ENCODE measurements at places on chromosomes 11 and 22.

DNA sequence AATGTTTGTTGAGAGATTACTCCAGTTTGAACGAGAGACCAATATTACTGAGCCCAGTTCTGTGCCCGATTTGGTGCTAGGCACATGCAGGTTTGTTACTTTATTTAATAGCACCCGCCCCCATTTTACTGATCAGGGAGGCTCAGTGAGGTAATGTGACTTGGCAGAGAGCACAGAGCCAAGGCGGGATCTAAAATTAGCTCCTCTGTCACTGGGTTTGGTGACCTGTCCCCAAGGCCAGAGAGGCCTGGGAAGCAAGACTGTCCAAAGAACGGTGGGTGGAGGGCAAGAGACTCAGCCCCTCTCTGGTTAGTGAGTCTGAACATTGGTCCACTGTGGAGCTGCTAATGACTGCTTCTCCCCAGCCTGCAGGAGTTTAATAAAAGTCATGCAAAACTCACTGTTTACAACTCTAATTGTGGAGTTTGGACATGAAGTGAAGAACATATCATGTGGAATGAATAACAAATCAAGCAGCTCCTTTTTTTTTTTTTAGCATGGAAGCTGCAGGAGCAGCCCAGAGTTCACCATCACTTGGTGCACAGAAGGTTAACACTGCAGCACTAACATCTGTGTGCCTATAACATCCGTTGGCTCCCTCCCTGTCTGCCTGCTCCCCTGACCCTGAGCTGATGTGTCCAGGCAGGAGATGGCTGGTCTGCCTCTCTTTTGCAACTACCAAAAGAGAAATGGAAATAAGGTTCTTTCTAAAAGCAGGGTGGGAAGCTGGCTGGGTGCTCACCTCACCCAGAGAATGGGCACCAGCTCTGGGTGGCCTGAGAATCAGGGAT is 39.0 kb downstream of the CSNK2A3 start:
- no peak for DNase-seq

DNA sequence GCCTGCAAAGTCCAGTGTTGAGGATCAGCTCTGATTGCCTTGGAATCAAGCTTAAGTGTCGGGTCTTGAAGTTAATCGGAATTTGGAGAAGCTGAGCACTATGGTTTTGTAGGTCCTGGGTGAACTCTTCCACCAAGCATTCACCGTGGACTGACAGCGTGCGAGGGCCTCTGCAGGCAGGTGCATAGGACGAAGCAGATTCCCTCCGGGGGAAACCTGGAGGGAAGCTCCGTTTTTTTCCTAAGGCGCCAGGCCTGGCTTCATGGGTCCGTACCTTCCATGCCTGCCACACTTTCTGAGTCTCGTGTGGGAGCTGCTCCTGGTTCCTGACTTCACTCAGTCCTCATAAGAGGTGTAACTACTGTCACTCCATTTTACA is 170.1 kb downstream of the CRYBB2 start:
- no peak for DNase-seq

GRCh38 chr22:28514321-28514821 is 165.3 kb downstream of the TTC28 start:
- no peak for DNase-seq

- no peak for DNase-seq
These were observed 78.8 kb downstream of the FEZ1 start for GRCh38 chr11:125416981-125417935.

GRCh38 chr11:69337211-69337721 is 43.3 kb downstream of the MYEOV start:
- peak; percentile 17 for DNase-seq

- no peak for DNase-seq
These were observed 91.3 kb downstream of the ARL14EP start for GRCh38 chr11:30414244-30414643.

DNA sequence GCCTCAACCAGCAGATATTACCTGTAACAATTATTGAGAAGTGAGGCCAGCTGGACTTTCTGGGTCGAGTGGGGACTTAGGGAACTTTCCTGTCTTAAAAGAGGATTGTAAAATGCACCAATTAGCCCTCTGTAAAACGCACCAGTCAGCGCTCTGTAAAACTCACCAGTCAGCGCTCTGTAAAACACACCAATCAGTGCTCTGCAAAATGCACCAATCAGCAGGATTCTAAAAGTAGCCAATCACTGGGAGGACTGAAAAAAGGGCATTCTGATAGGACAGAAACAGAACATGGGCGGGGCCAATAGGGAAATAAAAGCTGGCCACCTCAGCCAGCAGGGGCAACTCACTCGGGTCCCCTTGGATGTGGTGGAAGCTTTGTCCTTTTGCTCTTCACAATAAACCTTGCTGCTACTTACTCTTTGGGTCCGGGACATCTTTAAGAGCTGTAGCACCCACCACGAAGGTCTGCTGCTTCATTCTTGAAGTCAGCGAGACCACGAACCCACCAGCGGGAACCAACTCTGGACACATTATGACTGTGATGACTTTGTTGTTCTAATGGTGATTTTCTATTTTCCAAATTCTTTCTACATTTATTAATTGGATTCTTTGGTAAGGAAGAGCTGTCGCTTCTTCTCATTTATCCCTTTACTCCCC is 40.2 kb upstream of the FGF3 start:
- no peak for DNase-seq

DNA sequence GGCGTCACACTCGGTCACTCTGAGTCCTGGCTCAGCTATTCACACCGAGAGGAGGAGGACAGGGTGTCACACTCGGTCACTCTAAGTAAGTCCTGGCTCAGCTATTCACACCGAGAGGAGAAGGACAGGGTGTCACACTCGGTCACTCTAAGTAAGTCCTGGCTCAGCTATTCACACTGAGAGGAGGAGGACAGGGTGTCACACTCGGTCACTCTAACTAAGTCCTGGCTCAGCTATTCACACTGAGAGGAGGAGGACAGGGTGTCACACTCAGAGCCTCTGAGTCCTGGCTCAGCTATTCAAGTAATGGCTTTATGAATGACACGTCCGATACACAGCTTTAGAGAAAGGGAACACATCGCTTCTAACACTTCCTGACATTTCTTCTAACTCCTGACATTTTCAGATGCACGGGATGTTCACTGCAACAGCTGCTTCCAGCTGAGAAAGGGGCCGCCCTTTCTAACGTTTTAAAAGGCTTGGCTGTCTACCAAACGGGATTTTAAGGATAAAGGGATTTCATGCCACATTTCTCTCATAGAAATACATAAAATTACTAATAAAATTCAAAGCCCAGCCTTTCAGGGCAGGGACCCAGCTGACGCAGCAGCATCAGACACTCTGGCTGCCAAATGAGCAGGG is 28.1 kb downstream of the DRD4 start:
- DNase-seq = peak; percentile 16

GRCh38 chr11:119538753-119539152 is 115.8 kb upstream of the THY1 start:
- DNase-seq = peak; percentile 9

DNA sequence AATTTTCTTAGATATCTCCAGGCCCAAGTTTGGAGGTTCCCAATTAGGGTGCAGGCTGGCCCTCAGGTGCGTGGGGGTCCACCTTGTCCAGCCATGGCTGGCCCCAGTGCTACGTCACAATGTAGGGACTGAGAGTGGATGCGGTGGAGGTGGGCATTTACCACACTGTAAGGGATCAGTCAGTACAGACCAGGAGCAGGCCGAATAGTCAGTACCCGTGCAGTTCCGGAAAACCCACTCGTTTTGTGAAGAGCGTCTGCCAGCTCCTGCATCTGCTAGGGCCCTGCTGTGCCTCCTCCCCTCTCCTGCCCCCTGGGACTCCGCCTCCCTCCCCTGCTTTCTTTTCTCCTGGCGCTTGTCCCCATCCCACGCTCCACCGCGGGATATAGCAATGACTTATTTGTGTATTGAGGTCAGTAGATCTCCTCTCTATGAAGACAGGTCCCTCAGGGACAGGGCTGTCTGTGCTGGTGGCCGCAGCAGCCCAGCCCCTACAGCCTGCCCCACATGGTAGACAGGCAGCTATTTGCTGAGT is 50.4 kb upstream of the SEPTIN5 start:
- DNase-seq = no peak

GRCh38 chr22:41223535-41223934 is 17.2 kb downstream of the CHADL start:
- no peak for DNase-seq

DNA sequence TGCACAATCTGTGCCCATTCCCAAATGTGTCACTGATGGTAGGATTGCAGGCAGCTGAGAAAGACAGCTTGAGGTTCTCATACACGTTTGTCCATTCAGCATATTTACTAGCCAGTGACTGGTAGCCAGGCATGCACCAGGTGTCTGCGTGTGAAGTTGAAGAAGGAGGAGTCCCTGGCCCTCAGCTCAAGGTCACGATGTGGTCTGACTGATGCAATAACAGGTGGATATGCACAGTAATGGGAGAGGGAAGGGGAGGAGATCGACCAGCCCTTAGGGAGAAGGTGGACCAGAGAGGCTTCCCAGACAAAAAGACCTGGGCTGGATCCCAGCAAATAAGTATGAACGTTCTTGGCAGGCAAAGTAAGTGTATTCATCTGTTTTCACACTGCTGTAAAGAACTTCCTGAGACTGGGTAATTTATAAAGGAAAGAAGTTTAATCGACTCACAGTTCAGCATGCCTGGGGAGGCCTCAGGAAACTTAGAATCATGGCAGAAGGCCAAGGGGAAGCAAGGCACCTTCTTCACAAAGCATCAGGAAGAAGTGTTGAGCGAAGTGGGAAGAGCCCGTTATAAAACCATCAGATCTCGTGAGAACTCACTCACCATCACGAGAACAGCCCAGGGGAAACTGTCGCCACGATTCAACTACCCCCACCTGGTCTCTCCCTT is 96.0 kb downstream of the MN1 start:
- no peak for DNase-seq

DNA sequence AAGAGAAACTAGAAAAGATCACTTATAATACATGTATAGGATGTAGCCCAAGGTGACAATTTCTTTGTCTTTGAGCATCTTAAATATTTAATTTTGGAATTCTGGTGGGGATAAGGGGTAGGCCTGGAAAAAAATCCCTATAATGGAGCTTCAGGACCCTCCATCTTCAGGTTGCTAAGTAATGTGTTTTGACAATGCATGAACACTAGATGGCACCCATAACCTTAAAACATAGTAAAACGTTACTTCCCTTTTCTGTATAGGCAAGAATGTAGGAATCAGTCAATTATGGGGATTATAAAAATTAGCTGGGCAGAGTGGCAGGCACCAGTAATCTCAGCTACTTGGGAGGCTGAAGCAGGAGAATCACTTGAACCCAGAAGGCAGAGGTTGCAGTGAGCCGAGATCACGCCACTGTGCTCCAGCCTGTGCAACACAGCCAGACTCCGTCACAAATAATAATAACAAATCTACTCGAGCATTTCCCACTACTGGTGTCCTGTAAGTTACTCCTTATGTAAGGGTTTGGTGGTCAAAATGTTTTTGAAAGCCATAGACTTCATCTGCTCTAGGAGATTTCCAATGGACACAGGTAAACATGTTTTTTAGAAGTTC is 541.9 kb upstream of the CCDC90B start:
- DNase-seq = no peak

DNA sequence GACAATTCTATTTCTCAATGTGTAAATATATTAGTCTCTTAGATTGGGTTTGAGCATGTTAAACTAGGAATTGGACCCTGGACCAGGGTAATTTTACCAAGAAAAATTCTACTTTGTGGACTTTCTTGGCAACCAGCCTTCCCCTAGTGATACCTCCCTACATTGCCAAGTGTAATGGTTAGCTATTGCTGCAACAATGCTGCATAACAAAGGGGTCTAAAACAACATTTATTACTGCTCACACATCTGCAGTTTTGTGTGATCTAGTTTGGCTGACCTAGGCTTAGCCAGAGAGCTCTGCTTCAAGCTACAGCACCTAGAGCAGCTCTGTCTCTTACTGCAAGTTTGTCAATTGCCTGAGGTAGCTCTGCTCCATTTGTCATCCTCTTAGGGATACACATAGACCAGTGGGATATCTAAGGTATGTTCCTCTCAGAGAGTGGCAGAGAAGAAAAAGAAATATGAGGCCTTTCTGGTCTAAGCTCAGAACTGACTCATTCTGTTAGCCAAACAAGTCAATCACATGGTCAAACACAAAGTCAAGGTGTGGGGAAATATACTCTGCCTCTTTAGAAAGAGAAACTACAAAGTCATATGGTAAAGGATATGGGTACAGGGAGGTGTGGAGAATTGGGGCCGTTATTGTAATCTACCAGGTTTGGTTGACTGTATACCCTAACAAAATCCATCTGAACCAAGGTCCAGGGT is 2.0 kb upstream of the LAYN start:
- no peak for DNase-seq

- DNase-seq = no peak
These were observed 358.9 kb downstream of the CADM1 start for GRCh38 chr11:115145324-115145723.

DNA sequence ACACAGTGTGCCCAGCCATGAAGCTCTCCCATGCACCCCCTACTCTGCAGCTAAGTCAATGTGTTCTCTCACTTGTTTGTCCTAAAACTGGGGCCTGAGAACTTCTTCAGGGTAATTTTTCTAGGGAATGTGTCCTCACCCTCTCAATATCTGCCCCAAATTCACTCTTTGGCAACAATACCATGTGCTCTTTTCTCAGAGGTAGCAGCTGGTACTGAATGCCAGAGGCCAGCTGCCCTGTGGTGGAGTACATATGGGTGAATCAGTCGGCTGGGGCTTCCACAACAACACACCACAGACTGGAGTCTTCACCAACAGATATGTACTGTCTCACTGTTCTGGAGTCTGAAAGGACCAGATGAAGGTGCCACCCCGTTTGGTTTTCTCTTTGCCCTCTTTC is 97.7 kb upstream of the TOP3B start:
- DNase-seq = no peak

DNA sequence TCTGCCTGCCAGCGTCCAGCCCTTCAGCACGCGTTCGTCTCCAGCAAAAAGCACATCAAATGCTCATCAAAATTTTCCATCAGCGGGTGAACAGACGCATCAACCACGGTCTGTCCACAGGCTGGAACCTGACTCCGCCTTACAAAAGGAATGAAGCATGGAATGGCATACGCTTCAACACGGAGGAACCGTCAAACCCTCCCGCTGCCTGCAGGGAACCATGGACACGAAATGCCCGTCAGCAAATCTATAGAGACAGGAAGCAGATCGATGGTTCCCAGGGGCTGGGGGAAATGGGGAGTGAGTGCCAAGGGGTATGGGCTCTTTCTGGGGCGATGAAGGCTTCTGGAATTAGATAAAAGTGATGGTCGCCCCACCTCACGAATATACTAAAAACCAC is 16.2 kb downstream of the TSSC4 start:
- no peak for DNase-seq

GRCh38 chr11:108970221-108970991 is 305.5 kb downstream of the DDX10 start:
- no peak for DNase-seq

- no peak for DNase-seq
These were observed 2.6 kb downstream of the ALG12 start for GRCh38 chr22:49915610-49916009.

GRCh38 chr11:62068730-62069129 is 55.1 kb upstream of the INCENP start:
- DNase-seq = no peak

Data from BJ (cell line).